ENCODE measurements at places on chromosomes 1 and 21.

DNA sequence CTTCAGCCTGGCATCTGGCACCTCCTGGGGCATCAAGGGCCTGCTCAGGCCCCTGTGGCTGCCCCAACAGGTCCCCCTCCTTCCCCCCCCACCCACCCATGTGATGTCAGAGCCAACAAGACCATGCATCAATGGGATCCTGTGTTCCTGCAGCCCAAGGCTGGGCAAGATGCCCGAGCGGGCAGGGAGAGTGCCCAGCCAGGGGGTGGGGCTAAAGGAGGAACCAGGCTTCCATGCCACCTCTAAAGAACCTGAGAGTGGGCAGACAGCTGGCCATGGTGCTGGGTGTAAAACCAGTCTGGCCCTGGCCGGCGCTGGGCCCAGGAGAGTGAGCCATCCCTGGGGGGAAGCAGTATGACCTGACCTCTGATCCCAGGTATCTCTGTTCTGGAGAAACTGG, 7.6 kb downstream of the COL16A1 start:
- DNase-seq: peak; percentile 58

GRCh38 chr1:69513601-69514000, 54.1 kb upstream of the LRRC7 start:
- no peak for DNase-seq

DNA sequence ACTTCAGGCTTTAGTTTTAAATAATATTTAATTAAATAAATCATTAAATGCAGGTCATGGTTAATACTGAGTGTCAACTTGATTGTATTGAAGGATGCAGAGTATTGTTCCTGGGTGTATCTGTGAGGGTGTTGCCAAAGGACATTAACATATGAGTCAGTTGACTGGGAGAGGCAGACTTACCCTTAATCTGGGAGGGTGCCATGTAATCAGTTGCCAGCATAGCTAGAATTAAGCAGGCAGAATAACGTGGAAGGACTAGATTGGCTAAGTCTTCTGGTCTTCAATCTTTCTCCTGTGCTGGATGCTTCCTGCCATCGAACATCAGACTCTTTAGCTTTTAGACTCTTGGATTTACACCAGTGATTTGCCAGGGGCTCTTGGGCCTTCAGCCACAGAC, 85.3 kb downstream of the MAP3K21 start:
- DNase-seq: no peak

- no peak for DNase-seq
These were observed 38.4 kb downstream of the LHX8 start for GRCh38 chr1:75172556-75172955.

DNA sequence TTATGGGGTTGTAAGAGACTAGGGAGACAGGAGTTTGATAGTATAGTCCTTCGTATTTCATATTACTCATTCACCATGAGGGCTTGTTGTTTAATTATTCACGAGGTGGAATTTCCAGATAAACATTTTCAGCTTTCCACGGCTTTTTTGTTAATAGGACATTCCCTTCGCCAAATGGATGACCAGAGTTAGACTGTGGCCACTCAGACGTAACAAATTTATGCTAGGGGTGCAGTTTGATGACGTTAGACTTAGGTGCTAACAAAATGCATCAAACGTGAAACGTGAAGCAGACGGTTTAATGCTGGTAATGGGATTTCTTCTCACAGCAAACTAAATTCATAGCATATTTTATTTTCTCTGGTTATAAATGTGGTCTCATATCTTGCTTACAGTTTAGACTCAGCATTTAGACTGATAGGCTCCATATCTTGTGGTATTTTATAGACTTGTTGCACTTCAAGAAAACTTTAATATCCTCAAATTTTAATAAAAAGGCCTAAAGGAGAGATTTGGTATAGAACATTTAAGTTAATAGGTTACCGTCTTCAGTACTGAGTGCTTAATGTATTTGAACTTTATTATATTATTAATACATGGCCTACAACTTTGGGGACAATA, 2.3 kb downstream of the DHX9 start:
- no peak for DNase-seq

DNA sequence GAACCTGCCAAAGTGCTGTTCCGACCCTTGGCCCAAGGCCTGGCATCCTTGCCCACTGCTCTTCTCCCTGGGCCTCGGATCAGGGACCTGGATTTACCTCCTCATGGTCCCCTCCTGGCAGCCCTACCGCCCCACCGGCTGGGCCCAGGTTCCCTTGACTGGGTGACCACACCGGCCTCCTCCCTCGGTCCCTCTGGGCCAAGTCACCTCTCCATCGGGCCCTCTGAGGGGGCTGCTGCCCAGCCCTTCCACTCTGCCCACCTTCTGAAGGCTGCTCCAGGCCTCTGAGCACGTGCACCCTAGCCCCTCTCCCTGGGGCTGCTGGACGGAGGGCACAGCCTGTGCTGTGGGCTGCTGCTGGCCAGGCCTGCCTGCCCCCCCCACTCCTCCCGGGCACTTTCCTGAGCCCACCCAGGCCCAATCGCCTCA, 9.3 kb upstream of the MMEL1 start:
- no peak for DNase-seq

DNA sequence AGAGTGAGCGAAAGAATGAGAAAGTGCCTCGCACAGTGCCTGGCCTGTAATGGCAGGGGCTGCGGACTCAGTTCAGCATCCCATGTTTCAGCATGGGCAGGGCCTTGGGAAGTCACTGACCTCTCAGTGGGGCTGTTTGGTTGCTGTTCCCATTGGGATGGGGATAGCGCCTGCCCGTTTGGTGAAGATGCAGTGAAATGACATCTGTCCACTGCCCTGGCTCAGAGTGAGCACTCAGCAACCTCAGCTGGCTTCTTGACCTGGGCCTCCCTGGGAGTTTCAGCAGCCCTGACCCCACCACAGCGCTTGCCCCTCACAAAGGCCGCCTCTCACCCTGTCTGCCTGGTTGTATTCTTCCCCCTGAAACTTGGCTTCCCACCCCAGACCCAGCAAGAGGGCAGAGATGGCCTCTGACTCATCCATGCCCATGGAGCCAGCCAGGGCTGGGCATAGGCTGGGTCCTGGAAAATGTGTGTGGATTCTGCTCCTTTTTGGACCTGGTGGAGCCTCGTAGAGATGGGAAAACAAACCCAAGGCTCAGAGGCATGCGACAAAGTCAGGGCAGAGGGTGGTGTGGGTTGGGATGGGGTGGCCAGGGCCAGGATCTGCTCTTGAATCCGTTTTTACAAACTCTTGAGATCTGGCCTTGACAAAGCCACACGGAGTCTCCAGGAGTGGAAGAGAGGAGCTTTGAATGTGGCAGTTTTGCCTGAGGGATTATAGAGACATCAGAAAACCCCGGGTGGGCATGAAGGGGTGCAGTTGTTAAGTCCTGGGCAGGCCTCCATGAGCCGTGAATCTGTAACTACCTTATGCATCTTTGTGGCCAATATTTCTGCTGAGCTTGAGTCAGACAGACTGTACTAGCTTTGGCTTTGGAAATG, 1.2 kb downstream of the XKR8 start:
- DNase-seq: no peak

GRCh38 chr1:218659911-218660677, 315.0 kb downstream of the TGFB2 start:
- DNase-seq: no peak

DNA sequence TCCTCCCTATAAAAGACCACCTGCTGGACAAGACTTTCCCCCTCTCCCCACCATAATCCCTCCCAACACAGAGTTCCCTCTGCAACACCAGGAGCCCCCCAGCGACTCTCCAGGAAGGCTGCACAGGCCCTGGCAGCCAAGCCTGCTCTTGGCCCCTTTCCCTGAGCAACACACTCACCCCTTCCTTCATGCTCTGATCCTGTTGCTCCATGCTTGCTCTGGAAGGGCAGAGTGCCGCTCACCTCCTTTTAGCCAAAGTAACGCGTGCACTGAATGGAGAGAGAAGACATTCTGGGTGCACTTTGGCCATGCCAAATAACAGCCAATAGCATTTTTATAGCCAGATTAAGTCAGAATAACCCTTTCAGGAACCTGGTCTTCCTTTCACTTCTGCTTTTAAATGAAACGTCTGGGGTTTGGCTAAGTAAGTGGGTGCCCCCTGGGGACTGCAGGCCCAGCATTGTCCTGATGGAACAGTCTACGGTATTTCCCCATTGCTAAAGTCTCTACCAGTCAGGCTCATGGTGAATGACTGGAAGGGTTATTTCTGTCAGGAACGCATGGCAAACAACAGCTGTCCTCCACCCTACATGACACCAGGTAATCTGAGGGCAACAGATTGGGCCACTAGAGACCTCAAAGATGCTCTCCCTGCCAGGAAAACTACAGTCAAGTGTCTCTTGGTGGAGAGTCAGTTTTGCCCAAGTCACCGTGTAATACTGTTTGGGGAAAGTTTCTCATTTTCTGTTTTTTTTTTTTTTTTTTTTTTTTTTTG, at the start of gene SLC2A5:
Gene SLC2A5, minus strand, starts transcription at position 310 of the 775 bp plus-strand sequence. Its CDS starts 99 bp downstream, at position 211.
- DNase-seq: no peak

GRCh38 chr21:37800456-37801061, 115.7 kb downstream of the KCNJ6 start:
- no peak for DNase-seq

GRCh38 chr1:224503161-224504118, 68.8 kb upstream of the WDR26 start:
- peak; percentile 85 for DNase-seq

- peak; percentile 37 for DNase-seq
These were observed 1.6 kb downstream of the PHC2 start for GRCh38 chr1:33429332-33429731.

DNA sequence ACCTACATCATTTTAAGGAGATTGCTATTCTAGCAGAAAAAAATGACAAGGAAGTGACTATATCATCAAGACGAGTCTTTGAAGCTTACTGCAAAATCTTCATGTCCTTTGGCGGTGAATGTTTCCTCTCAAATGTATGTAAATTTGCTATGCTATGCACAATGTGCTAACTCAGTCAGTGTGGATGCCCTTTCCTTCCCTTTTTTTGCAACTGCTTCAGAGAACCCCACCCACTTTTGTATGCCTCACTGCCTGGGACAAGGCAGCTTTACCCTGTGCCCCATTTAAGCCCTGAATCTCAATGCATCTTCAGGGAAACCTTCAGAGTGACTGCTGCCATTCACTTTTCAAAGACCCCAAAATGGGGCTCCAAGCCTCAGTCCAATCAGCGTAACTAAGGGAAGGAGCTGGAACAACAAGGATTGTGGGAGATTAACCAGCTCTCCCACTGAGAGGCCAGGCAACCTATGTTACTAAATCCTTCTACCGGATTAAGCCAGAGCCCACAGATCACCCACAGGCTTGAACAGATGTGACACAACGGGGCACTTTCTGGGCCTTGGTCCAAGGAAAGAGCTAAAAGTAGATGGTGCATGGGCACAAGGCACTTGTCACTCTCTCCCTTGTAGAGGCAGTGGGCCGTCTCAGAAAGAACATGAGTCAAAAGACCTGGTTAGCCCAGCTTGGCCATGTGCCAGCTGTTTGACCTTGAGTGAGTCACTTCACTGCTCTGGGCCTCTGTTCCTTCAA, 154.4 kb downstream of the PLPP3 start:
- no peak for DNase-seq

DNA sequence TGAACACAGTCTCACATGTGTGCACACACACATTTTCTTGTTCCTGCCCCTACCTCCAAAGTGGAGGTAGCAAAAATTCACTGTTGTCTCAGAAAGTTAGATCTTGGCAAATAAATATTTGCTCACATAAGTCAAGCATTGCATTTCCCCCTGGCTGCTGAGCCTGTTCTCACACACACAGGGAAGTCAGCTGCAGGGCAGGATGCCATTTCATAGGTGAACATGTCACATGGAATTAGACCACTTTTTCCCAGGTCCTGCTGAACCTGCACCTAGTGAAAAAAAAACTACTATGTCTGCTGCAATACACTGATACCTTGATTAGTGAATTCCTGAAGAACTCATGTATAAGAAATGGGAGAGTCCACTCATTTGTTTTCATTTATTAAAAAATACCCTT, 5.3 kb upstream of the CD55 start:
- no peak for DNase-seq

DNA sequence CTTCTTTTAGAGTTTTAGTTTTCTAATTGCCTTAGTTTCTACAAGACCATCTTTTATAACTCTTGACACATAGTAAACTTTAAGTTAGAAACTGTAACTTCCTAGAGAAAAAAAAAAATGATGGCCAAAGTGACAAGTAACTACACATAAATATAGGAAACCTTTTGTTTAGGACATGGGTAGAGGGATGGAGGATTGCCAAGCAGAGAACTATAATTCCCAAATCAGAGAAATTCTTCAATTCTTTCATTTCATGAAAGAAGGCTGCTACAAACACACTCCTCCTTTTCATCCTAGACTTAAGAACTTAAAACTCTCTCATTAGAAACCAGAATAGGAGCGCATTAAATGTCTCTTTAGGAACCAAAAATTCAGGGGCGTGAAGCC, 125.0 kb downstream of the PTPN14 start:
- DNase-seq: no peak

- DNase-seq: no peak
These were observed 12.4 kb upstream of the FAM3B start for GRCh38 chr21:41304068-41304720.

DNA sequence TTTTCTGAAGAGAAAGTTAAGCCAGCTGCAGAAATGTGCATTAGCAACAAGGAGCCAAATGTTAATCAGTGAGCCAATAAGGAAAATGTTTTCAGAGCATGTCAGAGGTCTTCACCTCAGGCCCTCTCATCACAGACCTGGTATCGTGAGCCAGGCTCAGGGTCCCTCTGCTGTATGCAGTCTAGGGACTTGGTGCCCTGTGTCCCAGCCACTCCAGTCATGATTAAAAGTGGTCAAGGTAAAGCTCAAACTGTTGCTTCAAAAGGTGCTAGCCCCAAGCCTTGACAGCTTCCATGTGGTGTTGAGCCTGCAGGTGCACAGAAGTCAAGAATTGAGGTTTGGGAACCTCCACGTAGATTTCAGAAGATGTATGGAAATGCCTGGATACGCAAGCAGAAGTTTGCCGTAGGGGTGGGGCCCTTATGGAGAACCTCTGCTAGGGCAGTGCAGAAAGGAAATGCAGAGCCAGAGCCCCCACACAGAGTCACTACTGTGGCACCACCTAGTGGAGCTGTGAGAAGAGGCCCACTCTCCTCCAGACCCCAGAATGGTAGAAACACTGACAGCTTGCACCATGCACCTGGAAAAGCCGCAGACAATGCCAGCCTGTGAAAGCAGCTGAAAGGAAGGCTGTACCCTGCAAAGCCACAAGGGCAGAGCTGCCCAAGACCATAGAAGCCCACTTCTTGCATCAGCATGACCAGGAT, 1128.7 kb downstream of the AMY1C start:
- DNase-seq: no peak

DNA sequence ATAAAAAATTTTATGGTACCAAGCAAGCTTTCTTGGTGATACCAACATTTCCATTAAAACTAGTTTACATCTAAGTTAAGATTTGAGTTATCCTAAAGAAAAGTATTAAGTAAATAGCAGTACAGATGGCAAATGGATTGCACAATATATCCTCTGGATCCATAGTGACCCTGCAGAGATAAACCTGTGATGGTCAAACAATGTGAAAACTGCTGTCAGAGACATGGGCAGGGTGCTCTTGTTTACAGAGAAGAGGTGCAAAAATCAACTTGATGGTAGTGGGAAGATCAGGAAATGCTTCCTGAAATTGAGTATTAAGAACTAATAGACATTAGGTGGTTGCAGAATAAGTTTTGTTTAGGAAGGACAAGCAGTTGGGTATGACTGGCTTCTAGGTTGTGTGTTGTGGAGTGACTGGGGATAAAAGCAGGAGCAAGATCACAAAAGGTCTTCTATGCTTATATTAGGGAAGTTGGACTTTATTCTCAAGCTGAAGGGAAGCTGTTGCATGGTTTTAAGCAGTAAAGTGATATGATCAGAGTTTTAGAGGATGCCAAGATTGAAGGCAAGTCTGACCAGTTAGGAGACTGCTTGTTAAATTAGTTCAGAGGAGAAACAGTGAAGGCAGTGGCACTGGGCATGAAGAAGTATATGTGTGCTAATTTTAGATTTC, 9.9 kb downstream of the TTC3 start:
- DNase-seq: no peak

GRCh38 chr1:51612447-51612961, 4.4 kb upstream of the OSBPL9 start:
- DNase-seq: no peak

All from NCI-H1105 treated with DMSO at 0.1 percent for 48 hours (cell line).